ENCODE measurements at places on chromosomes 4 and X.

- DNase-seq, result no peak
Observed at GRCh38 chr4:8258552-8259212, 10.9 kb upstream of the HTRA3 start.

DNA sequence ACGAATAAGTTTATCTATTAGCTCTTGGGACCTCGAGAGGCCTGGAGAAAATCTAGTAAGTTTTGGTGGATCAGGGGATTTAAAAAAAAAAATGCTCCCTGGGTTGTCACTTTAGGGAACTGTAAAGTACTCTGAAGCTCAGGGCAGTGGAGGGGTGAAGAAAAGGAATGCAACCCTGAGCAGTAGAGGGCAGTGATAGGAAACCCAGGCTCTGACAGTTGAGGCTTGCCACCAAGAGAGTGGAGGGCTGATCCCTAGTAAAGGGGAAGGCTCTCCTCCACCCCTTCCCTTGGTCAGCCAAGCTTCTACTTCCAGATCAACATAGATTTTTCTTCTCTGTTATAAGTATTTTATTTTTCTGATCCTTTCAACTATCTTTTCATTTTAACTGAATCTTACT is 73.1 kb downstream of the FBXO8 start:
- no peak for DNase-seq

DNA sequence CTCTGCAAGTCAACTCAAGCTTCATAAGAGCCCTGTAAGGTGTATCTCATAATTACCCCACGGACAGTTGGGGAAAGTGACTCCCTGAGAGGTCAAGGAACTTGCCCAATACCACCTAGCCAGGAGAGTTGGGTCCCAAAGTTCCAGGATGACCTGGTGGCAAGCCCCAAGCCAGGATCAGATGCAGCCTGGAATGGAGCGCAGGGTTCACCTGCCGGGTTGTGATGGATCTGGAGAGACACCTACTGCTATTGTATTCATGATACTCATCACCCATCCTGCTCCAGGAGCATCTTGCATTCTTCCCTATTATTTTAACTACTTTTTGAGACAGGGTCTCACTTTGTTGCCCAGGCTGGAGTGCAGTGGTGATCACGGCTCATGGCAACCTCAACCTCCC is 36.1 kb downstream of the ZBTB49 start:
- DNase-seq, result no peak

GRCh38 chrX:10433296-10433965 is 187.0 kb downstream of the MID1 start:
- no peak for DNase-seq

GRCh38 chr4:110020646-110021443 is 108.2 kb downstream of the EGF start:
- no peak for DNase-seq

- DNase-seq, result no peak
Observed at GRCh38 chr4:4781936-4782707, 77.3 kb upstream of the MSX1 start.

DNA sequence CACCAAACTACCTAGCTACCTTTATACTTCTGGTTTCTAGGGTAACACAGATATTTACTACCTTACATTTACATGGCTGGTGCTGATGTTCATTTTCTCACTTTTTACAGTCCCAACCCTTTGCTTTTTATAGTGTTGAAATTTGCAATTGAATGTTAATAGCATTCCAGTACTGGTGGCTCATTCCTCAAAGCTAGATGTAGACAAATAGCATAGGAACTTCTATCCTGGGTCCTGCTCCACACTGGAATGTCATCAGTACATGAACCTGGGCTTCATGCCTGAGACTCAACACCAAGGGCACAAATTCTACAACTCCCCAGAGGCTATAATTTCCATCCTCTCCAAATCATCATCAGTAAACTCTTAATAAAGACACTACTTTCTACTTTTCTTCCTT is 10.3 kb upstream of the TRMT2B start:
- DNase-seq, result no peak

GRCh38 chr4:140308366-140309123 is 64.9 kb upstream of the SCOC start:
- DNase-seq, result no peak

DNA sequence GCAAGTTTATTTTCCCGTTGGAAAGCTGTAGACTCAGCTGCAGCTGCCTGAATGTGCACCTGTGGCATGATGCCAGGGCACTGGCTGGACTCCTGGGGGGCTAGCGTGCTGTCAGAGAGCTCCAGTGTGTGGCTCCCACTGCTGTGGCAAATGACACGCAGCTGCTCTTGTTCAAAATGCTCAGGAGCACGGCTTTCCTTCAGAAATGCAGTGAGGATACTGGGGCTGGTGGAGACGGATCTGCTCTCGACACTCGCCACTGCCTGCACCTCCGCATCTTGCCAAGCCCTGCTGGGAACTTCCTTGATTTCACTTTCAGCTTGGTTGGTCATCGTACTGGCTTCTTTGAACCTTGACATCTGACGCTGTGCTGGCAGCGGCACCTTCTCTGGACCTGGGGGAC is 58.7 kb downstream of the GPRIN3 start:
- no peak for DNase-seq

DNA sequence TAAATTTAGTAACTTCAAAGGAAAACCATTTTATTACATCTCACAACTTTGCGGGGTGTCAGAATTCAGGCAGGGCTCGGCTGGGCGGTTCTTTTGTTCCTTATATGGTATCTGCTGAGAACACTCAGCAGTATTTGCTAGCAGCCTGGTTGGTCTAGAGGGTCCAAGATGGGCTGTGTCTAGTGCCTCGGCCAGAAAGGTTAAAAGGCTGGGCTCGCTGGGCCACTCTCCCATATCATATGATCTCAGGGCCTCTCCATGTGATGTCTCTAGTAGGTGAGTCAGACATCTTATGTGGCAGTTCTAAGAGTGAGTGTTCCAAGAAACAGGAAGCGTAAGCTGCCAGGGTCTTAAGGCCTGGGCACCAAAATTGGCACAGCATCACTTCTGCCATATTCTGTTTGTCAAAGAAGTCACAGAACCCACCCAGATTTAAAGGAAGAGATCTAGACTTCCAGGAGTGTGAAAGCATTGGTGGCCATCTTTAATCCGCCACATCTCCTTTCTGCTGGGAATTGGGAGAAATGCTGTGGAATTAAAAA is 100.9 kb upstream of the ATP6AP2 start:
- DNase-seq, result no peak

GRCh38 chrX:77510007-77510406 is 62.8 kb downstream of the FGF16 start:
- DNase-seq, result no peak

- no peak for DNase-seq
Observed at GRCh38 chr4:171553961-171554360, 259.2 kb upstream of the GALNTL6 start.

- no peak for DNase-seq
Observed at GRCh38 chr4:168501407-168501806, 4.6 kb downstream of the PALLD start.

DNA sequence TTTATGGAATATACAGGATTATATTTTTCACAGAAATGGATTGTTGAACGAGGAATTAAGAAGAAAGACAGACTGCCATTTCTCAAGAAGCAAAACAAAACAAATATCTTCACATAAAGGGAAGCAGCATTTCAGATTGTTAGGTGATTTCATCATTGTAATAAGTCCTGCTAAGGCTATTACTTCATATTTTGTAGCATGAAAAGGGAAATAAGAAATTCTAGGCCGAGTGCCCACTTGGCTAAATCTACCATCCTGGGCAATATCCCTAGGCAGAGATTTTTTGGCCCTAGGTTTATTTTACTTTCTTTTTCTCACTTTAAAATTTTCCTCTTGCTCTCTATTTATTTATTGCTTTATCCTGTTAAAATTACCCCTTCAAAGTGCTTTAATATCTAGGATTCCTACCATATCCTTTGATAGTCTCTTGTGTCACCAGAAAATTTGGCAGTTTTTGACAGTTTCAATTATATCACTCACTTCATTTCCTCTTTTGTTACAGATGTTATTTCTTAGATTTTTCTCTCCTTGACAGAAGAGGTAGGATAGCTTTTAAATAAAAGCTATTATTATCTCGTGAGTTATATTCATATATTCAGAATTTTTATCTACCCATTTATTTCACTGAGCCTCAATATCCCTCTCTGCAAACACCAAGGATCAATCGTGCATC is 142.3 kb downstream of the PDGFC start:
- no peak for DNase-seq

- no peak for DNase-seq
Observed at GRCh38 chr4:8900588-8900987, 28.9 kb upstream of the HMX1 start.

DNA sequence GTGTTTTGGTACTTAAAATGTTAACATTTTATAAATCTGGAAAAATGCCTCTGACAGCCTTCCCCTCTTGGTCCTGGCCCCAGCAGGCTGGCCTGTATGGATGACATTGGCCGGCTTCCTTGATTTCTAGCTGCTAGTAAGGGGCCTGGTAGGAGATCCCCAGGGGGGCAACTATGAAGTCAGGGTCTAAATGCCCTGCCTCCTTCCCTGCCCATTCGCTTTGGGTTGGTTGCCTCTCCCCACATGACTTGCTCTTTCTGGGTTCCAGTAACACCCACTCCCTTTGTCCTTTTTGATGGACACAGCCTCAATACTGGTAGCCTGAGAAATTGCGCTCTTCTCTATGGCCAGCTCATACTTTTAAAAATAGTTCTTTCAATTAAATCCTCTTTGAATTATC is 78.0 kb upstream of the MAD2L1 start:
- DNase-seq, result no peak

DNA sequence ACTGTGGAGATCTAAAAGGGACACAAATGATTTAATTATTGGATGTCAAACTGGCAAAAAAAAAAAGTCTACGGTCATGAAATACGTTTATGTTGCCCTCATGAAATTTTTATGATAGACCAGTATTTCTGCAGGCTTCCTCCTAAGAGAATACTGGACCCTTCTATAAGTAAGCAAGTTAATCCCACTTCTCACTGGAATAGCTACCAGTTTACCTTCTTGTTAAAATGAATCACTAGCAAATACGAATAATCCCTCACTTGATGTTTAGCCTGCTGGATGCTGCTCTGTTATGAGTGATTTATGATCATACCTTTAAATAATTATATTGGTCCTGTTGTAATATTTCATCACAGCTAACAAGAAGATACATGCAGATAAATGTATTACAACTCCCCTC is 39.6 kb upstream of the GRID2 start:
- no peak for DNase-seq

DNA sequence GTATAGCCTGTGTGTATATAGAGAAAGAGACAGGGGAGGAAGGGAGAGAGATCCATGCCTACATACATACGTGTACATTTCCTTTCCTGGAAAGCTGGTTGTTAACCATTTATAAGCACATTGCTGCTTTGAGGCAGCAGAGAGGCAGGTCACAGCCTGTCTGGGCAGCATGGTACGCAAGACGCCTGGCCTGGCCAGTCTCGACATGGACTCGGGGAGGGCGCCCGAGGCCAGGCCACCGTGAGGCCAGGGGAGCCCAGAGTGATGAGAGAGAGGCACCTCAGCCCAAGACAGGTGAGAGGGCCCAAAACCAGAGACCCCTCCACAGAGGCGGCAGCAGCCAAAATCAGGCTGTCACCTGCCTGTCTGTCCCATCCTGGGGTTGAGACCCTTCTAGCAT is 3.9 kb downstream of the TREX2 start:
- no peak for DNase-seq

DNA sequence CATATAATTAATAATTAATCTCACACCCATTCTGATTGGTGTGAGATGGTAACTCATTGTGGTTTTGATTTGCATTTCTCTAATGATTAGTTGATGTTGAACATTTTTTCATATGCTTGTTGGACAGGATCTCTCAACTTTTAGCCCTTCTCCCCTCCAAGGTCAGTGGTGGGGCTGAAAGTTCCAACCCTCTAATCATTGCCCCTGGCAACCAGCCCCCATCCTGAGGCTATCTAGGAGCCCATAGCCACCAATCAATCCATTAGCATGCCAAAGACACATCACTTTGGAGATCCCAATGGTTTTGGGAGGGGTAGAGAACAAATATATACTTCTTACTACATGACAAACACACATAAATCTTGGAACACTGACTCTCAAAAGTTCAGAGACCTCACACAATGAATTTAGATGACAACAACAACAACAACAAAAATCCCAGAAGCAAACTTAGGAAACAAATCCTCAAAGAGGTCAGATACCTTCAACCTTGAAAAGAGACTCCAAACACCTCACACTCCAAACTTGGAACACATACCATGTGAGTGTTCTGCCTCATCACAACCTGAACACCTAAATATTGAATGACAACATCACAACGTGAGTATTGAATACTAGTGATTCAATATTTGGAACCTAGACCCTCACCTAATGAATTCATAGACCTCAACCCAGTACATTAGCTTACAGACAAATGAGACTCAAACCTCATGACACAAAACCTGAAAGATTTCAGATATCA is 19.0 kb upstream of the PAGE4 start:
- no peak for DNase-seq

- no peak for DNase-seq
Observed at GRCh38 chr4:13892739-13893105, 265.2 kb upstream of the BOD1L1 start.

- no peak for DNase-seq
Observed at GRCh38 chr4:163804001-163804400, 309.5 kb downstream of the TMA16 start.

GRCh38 chr4:176339936-176340761 is 20.4 kb downstream of the SPCS3 start:
- DNase-seq, result no peak

DNA sequence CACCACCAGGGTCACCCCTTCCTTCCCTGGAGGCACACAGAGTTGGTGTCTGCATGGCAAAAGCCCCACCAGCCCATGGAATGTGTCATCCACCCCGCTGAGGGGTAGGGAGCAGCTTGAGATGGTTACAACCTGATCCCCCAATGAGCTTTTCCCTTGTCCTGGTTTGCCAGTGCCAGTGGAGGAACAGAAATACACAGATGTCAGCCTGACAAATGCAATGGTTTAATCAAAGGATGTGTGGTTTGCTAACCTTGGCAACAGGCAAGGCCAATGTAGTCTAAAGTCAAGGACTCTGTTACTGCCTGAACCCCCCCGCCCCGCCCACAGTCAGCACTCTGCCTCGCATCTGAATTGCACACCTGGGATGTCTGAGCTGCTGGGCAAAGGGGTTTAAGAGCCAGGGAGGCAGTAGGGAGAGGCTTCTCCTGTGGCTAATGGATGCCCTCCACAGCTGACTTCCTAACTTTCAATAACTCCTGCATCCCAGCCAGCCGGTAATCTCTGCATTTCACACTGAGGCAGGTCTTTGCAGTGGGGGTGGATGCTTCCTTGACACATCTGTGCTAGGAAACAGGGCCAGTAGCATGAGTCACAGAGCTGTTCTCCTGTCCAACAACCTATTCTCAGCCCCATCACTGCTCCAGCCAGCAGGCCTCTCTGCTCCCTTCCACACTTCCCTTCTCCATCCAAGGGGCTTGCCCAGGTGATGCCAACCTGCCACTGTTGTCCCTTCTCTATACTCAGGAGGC is 137.5 kb downstream of the AMMECR1 start:
- DNase-seq, result no peak

DNA sequence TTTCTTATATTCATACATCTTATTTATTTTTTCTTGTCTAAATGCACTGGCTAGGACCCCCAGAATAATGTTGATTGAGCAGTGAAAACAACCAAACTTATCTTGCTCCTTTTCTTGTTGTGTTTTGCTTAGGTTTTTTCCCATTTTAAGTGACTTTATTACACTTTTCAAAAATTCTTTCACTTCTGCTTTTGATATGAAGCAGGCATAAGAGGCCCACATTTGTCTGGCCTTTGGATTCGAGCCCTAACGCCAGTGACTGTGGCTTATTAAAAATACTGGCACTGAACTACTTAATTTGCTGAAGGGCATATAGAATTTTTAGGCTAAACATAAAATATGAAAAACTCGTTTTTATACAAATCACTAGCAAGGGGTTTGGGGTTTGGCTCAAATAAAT is 197.0 kb downstream of the ASB9 start:
- DNase-seq, result no peak

- DNase-seq, result no peak
Observed at GRCh38 chr4:88511236-88511635, 12.3 kb downstream of the PYURF start.
